Stimulated activated CD4-positive, alpha-beta T cell treated with anti-CD3 and anti-CD28 coated beads, Interleukin-1b, Interleukin-23, amount 100 ng/mL, for 1 hour (primary cell): ENCODE measurements at places on chromosomes 13 and 19.

DNA sequence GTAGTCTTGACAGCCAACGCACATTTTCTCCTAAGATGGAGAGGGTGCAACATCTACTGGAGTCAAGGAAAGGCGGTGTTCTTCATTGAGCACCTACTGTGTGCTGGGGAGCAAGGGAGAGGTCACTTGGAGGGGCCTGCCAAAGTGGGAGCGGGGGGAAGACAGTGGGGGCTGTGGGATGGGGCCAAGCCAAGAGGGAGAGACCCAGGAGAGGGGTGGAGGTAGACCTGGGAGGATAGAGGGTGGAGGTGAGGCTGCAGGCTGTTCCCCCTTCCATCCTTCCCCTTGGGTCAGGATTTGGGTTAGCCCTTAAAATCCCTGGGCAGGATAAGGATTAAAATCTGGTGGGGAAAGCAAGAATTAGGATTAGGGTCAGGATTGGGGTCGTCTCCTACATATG is 1.7 kb upstream of the PLPP2 start:
- no peak for DNase-seq

GRCh38 chr13:70541451-70541850 is 433.2 kb upstream of the KLHL1 start:
- no peak for DNase-seq

- DNase-seq: no peak
Measured at GRCh38 chr13:114174529-114174961, 4.5 kb upstream of the CFAP97D2 start.

- DNase-seq: no peak
Measured at GRCh38 chr19:4401769-4402170, 670 bp upstream of the CHAF1A start.

- DNase-seq: no peak
Measured at GRCh38 chr13:99619207-99619606, 117.9 kb downstream of the TM9SF2 start.

- no peak for DNase-seq
Measured at GRCh38 chr13:111485491-111486250, 165.2 kb downstream of the TEX29 start.

DNA sequence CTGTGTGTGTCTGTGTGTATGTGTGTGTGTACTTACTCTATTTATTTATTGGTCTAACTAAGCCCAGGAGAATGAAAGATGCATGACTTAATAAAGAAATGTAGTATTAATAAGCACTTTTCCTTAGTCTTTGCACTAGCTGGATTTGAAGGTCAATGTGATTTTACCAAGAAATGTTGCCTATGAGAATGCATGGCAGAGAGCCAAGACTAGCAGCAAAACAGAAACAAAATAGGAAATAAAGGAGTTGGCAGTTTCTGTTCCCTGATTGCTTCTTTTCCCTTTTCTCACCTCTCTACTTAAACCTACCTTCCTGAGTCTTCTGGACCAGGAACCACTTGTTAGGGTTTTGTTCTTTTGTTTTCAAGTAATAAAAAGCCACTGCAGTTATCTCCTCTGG is 286.1 kb downstream of the KCTD12 start:
- no peak for DNase-seq

DNA sequence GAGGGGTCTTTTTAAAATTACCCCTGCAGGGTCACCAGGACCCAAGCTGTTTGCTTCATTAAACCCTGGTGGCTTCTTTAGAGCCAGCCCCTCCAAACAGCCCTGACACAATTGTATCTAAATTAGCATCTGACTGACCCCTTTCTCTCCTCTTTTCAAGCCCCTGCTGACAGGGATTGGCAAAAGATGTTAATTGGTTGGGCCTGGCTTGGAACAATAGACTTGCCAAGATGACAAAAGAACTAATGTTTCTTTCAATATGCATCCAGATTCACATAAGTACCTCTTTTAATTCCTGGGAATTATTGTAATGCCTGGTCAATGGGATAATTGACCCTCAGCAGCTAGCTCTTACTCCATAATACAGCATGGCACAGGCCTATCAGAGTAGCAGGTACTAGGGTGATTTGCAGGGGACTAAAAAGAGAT is 140.8 kb downstream of the SHISA2 start:
- no peak for DNase-seq

DNA sequence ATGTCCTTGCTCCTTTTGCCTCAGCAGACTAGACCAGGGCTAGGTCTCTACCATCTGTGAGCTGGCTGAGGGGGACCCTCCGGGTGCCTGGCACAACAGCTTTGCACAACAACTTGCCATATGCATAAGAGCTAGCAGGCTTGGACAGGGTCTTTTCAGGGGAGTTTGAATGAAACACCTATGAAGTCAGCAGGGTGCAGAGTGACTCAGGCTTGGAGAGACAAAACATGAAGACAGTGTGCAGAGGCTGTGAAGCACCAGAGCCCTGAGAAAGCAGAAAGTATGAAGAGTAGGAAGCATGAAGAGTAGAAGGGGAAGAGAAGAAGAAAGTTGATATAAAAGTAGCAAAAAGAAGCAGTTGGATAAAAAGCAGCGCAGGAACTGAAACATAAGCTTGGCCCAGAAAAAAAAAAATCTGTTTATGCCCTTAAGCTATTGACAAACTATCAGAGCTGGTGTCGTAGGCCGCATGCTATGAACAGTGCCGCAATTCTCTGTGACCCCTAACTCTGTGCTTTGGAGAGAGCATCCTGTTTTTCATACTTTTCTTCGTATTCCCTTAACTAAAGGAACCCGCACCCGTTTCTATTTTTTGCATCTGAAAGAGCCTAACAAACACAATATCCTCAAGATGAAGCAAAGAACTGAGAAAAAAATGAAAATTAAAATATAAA is 52.7 kb upstream of the FAM216B start:
- no peak for DNase-seq

DNA sequence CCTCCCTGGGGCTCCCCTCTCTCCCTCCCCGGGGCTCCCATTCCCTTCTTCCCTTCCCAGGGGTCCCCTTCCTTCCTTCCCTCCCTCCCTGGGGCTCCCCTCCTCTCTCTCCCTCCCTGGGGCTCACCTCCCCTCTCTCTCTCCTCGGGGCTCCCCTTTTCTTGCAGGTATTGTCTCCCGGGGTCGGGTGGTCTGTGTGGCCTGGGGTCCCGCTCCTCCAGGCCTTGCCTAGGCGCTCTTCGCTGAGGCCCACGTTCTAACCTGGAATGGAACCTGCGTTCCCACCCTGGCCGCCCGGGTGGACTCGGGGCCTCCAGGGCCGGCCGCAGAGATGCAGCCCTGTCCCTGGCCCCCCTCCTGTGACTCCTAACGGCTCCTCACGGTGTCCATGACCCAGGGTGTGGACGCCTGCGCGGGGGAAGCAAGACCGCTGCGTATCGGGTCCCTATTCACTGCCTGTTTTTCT is 940 bp upstream of the DCUN1D2 start:
- no peak for DNase-seq

DNA sequence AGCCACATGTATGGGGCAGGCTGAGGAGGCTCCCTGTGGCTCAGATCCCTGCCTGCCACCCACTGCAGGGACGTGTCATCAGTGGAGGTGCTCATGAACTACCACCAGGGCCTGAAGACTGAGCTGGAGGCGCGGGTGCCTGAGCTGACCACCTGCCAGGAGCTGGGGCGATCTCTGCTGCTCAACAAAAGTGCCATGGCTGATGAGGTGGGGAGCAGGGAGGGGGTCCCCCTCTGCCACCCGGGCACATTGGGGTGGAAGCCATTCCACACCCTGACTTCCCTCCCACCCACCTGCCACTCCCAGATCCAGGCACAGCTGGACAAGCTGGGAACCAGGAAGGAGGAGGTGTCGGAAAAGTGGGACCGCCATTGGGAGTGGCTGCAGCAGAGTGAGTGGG is 11.3 kb upstream of the SHKBP1 start:
- DNase-seq: no peak

DNA sequence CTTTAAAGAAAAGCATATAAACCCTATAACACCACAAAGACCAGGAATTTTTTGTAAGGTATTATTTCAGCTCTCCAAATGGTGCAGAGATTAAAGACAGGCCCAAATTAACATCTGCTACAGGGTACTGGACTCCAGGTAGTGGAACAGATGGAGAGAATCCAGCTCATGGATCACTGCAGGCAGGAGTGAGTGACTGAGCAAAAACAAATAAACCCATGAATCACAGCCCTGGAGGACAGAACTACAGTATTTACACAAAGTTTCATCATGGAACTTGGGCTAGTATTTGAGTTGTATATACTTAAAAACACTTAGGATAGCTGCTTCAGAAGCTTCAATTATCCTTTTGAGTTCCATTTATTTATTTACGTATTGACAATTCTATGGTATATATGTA is 132.8 kb upstream of the SPRY2 start:
- no peak for DNase-seq

- no peak for DNase-seq
Measured at GRCh38 chr13:76937281-76937820, 11.0 kb upstream of the ACOD1 start.

- DNase-seq: no peak
Measured at GRCh38 chr19:41479757-41480191, 36.8 kb downstream of the ERICH4 start.

- no peak for DNase-seq
Measured at GRCh38 chr13:52845766-52846566, 2.5 kb downstream of the PCDH8 start.

GRCh38 chr13:20175406-20175794 is 14.5 kb upstream of the GJA3 start:
- DNase-seq: no peak

DNA sequence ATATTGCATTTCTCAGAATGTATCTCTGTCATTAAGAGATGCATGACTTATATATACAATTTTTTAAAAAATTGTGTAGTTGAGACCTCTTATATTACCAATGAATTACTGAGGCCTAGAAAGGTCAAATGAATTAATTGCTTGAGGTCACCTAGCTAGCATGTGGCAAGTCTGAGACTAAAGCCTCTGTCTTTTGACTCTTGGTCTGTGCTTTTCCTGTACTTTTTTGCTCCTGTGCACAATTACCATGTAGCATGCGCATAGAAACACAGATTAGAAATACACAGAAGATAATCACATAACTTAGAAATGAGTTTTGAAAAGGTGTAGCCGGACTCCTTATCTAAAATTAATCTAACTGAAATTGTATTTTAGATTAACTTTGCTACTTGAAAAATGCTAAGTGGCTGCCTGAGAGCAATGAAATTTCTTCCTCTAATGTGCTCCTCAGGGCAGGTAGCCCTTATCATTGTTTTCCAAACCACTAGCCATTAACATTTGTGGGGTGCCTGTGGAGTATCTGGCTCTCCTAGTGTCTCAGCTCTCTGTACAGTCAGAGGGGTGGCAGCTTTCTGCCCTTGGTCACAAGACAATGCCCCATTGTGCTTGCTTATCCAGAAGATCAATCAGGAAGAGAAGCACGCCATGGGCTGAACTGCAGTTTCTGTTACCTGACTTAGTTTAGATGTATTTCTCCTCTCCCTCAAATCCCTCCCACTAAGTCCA is 119.6 kb downstream of the RFC3 start:
- DNase-seq: no peak

DNA sequence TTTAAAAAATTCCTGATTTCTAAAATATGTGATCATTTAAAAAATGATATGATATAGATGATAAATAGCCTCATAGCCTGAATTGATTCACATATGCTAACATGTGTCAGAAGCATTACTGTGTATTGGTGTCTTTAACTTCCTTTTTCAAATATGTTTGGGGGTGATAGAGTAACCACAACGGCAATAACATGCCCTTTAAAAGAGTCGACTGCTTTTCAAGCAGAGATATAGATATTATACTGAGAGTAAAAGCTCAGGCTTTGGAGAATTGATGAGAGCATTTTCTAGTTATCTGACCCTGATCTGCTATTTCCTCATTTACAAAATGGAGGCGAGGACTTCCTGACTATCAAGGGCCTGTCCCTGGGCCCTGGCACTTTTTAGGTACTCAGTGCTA is 260.5 kb downstream of the DCT start:
- DNase-seq: no peak

GRCh38 chr13:33016414-33017322 is at the start of gene KL:
Gene KL (plus strand): TSS chr13:33016423. CDS start chr13:33016441, 18 bp downstream.
- DNase-seq: no peak

GRCh38 chr19:55446060-55446459 is 3.0 kb upstream of the SHISA7 start:
- no peak for DNase-seq
